Effector CD4-positive, alpha-beta T cell (primary cell): ENCODE measurements at places on chromosomes 1 and 21.

DNA sequence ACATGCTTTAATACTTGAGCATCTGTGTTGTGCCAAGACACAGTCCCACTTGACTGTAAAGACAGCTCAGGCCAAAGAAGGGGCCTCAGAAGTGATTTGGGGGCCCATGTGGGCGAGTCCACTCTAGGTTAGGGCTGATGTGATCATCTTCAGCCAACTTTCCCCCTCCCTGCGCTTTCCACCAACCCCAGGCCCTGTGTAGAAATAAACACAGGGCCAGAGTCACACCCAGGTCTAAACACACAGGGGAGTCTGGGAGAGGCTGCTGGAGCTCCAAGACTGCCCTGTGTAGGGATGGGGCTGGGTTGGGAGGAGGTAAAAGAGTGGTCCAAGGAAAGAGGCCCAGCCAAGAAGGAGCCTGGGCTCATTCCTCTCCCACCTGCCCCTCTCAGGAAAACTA, 2.5 kb upstream of the WNT2B start:
- DNase-seq: no peak

GRCh38 chr1:107147843-107148242, 7.0 kb downstream of the NTNG1 start:
- DNase-seq: no peak

- no peak for DNase-seq
Measured at GRCh38 chr1:36324353-36324703, 883 bp upstream of the EVA1B start.

- no peak for DNase-seq
Measured at GRCh38 chr21:39392981-39393380, 44.1 kb upstream of the HMGN1 start.

- DNase-seq: no peak
Measured at GRCh38 chr1:84479998-84480397, 932 bp downstream of the RPF1 start.
